SK-N-SH (cell line): ENCODE measurements at places on chromosomes 16 and 17. TPM values are rescaled to one million over a fixed set of nuclear protein-coding genes. Genes with fewer than 3 reads are reported as not detected.

Gene PIK3R6
- polyA plus RNA-seq, result 0.03 and 0.06 TPM in 2 replicates

Gene SLC5A11
- 0.10 TPM in 1 of 2 replicates, not detected in the other for polyA plus RNA-seq

Gene CHP2
- polyA plus RNA-seq, result not detected in 2 replicates

Gene OTOP2
- not detected in 2 replicates for polyA plus RNA-seq

Gene TBX2
- 37.8 and 57.8 TPM in 2 replicates for polyA plus RNA-seq

Gene CHST5
- polyA plus RNA-seq, result 0.18 and 0.49 TPM in 2 replicates

Gene KRTAP1-5
- not detected in 2 replicates for polyA plus RNA-seq

Gene EME2
- polyA plus RNA-seq, result 10.1 and 15.8 TPM in 2 replicates

Gene TIMP2
- polyA plus RNA-seq, result 256 and 441 TPM in 2 replicates

Gene CD300E
- not detected in 2 replicates for polyA plus RNA-seq
